ENCODE measurements at places on chromosomes 6 and 20. TPM values are rescaled to one million over a fixed set of nuclear protein-coding genes. Genes with fewer than 3 reads are reported as not detected.

- DNase-seq = no peak
Measured at GRCh38 chr6:16716321-16716858, 44.9 kb downstream of the ATXN1 start.

GRCh38 chr6:139531148-139532115, 157.0 kb upstream of the CITED2 start:
- DNase-seq = no peak

GRCh38 chr20:48530957-48531356, 296.8 kb downstream of the PREX1 start:
- no peak for DNase-seq

DNA sequence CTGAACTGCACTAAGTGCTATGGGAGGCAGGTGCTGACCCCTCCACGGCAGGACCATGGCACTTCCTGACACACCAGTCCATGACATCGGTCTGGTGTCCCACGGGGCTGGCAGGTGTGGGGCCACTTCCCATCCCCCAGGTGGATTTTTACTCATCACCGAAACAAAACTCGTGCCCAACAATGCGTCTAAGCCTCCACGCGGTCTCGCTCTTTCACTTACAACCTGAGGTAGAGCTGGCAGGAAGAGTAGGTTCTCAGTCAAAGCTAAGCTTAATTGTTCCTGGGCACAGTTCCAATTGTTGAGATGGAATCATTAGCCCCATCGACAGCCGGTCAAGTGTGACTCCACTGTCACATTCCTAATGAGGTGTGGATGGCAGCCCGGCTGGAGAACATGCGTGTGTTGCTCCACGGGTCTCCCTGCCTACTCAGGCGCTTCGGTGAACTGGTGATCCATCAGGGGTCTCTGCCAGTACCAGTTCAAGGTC, 125.7 kb downstream of the SLC23A2 start:
- no peak for DNase-seq

DNA sequence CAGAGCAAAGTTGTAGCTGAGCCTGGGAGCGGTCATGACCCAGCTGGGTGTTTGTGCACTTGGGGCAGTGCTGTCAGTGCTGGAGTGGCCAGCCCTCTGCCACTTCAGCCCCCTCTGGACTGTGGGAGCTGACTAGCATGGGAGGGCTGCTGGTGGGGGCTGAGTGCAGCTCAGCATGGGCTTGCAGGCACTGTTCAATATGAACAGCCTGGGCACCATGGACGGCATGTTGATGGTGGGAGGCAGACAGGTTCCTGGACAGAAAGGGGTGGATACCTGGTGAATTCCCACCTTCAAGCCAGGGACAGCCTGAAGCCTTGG, 50.5 kb downstream of the GGTLC1 start:
- DNase-seq = no peak

GRCh38 chr6:32128751-32129296, 778 bp upstream of the ATF6B start:
- DNase-seq = no peak

DNA sequence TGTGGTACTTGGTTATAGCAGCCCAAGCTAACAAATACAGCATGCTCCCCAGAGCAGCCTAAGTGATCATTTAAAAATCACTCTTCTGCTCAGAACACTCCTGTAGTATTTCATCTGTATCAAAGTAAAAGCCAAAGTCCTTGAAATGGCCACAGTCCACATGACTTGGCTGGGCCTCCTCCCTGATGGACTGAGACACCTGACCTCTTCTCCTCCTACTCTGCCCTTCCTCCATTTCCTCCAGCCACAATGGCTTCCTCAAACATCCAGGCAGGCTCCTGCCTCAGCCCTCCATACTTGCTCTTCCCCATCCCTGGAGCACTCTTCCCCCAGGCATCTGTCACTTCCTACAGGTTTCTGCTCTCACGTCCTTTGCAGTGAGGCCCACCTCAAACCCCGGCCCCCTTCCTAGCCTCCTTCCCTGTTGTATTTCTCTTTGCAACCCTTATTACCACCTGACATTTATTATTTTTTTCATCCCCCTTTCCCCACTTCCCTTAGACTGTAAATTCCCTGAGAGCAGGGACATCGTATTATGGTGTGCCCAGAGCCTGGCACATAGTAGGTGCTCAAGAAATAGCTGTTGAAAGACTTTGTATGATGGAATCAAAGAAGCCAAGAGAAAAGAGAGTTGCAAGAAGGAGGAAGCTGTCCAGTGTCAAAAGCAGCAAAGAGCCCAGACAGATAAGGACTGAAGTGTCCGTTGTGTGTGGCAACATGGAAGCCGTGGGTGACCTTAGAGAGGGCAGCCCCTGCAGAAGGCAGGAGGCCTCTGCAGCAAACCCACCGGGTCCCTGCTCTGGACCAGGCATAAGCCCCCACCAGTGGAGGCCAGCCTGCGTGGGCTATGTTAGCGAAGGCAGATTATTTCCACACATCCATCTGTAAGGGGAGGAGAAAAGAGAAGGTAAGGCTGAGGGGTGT, 87.5 kb downstream of the TRERF1 start:
- no peak for DNase-seq

- DNase-seq = no peak
Measured at GRCh38 chr6:34819571-34820480, 27.9 kb downstream of the BLTP3A start.

GRCh38 chr20:584161-584970, 25.7 kb downstream of the TCF15 start:
- no peak for DNase-seq

- DNase-seq = no peak
Measured at GRCh38 chr6:15752820-15753219, 90.0 kb upstream of the DTNBP1 start.

GRCh38 chr6:134245706-134246105, 72.2 kb downstream of the SGK1 start:
- no peak for DNase-seq

DNA sequence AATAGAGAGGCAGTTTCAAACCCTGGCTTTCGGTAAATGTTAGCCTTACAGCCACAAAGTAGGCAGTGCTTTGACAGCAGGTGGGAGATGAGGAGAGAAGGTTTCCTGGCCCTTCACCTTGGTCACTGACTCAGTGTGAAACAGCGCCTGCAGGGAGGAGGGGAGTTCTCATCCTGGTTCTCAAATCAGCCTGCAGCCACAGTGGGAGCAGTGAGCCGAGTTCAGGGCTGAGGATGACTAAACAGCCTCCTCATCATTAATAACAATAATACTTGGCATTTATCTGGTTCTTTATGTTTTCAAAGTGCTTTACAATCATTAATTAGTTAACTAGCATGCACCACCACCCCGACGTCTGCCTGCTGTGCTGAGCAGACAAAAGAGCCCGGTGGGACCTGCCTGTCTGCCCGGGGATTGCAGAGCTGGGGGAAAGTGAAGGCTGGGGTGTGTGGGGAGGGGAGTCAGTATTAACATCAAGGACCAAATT, 59.6 kb downstream of the PRDM1 start:
- DNase-seq = no peak

DNA sequence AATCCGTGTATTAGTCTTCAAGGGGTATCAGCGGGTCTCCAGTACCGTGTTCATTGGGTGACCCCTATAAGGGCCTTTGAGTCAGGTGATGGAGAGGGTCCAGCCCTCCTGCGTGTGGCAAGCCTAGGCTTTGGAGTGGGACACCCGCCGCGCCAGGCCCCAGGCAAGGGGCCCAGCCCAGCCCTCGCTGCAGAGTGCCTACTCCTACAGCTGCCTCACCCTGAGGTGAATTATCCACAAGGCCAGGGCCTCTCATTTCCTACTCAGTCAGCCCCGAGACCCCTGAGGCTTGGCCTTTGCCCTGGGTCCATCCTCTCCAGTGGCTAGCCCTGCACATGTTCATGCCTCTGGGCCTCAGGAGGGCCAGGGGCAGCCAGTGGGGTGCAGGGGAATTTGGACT, 45.1 kb downstream of the TMEM242 start:
- DNase-seq = no peak

DNA sequence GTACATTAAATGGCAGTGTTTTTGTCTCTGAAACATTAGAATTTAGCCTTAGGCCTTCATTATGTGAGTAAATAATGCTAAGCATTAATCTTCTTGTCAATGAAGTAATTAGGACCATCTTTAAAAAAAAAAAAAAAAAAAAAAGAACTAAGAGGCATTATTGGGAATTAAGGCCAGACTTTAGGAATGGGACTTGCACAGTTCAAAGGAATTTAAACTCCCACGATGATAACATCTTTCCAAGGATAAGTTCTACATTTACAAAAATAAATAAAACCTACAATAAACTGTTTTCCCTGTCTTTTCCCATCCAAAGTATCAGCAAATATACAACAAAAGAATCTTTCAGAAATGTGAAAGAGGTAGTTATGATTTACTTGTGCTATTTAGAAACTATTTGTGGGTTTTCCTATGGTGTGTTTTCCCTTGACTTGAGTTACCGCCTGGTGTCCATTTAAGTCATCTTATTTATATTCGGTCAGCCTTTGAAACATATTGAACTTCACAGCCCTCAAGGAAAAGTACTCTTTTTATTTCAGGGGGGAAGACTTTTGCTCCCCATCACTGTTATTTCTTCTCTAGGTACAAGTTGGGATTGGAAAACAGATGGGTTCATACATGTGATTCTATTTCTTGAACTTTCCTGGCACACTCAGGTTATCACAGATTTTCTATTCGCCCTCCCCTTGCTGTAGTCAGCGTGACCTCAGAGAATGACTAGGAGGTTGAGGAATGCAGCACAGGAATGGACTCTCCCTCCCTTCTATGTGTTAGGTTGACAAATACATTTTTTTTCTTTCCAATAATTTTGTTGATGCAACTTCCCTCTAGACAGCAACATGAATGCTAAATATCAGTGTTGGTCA, 13.6 kb downstream of the STMND1 start:
- DNase-seq = no peak

- no peak for DNase-seq
Measured at GRCh38 chr6:130975325-130975724, 87.7 kb downstream of the EPB41L2 start.

DNA sequence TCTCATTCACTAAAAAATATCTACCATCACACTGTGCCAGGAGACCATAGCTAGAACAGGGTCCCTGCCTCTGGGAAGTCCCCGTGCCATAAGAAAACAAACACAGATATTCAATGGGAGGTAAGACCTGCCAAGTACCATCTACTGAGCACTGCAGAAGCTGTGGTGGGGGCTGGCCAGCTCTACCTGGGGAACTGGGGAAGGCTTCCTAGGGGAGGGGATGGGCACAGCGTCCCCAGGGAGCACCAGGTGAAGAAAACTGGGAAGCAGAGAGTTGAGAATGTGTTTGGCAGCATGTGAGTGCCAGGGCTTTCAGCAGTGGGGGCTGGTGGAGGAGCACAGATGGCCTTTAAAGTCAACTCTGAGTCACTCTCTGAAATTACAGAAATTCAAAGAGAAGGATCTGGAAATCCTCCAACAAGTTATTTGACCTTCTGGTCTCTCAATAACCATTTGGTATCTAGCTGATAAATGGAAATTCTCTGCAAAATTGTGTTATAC, 85.2 kb downstream of the SHLD1 start:
- no peak for DNase-seq

- no peak for DNase-seq
Measured at GRCh38 chr6:28134015-28134414, 7.7 kb upstream of the ZKSCAN8 start.

DNA sequence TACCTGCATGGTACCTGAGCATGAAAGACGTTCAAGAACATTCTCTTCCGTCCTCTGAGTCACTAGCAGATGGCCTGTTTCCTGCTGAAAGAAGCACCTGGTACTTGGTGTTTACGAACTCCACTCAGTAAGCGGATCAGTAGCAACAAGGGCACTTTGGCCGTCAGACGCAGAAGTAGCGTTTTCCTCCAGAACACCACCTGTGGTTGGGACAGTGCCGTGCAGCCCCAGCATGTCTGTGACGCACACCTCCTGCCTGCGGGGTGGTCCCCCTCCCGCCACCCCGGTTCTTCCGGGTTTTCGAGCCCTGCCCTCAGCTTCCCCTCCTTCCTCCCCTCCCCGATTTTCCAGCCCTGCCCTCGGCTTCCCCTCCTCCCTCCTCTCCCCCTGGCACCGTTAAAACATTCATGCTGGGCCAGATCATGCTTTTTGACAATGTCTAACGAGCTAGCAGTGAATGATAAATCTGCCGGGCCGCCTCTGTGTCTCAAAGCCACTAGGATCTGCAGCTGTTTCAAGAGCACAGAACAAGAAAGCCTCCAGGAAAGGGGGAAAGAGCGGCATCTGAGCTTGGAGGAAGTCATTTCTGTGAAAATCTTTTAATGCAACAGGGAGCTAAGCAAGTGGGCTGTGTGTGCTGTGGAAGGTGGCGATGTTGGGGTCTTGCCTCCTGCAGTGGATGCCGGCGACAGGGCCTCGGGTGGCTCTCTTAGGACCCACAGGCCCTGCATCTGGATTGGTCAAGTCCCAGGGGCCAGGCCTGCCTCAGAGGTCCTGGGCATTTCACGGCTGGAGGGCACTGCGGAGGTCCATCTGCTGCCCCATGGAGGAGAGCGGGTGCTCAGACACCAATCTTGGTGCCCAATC, 207.9 kb downstream of the ERMARD start:
- DNase-seq = no peak

GRCh38 chr6:73078333-73078862, 146.9 kb downstream of the KHDC1L start:
- DNase-seq = no peak

GRCh38 chr6:6851059-6851948, 256.5 kb upstream of the RREB1 start:
- DNase-seq = no peak

- no peak for DNase-seq
Measured at GRCh38 chr20:25257130-25257529, 9.2 kb downstream of the PYGB start.

GRCh38 chr6:35487658-35488516, 9.0 kb downstream of the TEAD3 start:
- no peak for DNase-seq

- no peak for DNase-seq
Measured at GRCh38 chr6:106748547-106749207, 119.3 kb downstream of the QRSL1 start.

DNA sequence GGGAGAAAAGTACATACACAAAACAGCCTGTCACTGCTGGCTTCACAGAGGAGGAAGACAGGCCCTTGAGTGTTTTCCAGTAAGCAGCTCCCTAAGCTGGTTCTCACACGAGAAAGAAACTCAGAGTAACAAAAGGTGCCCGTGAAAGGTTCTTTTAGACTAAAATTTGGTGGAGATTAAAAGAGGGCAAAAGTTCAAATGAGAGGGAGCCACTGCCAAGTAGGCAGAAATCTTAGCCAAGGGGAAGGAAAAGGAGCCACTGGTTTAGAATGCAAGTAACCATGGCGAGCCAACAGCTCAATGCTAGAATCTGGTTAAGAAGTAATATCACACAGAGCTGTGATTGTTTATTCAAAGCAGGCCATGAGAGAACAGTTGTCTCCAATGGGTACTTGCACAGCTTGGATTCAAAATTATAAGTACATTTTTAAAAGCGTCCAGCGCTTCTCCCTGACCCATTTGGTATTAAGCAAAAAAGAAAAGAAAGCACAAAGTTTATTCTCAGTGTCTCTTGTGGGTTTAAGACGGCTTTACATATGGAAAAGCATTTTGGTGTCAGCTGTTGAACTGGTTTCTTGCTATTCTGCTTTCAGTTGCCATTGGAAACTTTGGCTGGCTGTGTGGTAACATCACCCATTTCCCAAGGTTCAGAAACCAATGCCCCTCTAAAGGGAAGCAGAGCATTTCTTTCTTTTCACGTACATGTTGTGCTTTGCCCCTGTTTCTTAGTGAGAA, 648.5 kb downstream of the RNF144B start:
- DNase-seq = no peak

- DNase-seq = no peak
Measured at GRCh38 chr6:90101403-90101802, 195.2 kb downstream of the BACH2 start.

OR2B6 gene
- total RNA-seq = not detected

FAM217A gene
- total RNA-seq = not detected

ERGIC3 gene
- total RNA-seq = 106 TPM

SEMG1 gene
- not detected for total RNA-seq

SPAG4 gene
- total RNA-seq = 2.7 TPM

RPS6KA2 gene
- 89.6 TPM for total RNA-seq

CNR1 gene
- 35.7 TPM for total RNA-seq
